Large intestine (tissue), 12 donors: ENCODE measurements at places on chromosomes 1 and 21. TPM values are rescaled to one million over a fixed set of nuclear protein-coding genes. Genes with fewer than 3 reads are reported as not detected.
A peak's percentile ranks its signal among the peaks of the same experiment; 100 is the strongest.

DNA sequence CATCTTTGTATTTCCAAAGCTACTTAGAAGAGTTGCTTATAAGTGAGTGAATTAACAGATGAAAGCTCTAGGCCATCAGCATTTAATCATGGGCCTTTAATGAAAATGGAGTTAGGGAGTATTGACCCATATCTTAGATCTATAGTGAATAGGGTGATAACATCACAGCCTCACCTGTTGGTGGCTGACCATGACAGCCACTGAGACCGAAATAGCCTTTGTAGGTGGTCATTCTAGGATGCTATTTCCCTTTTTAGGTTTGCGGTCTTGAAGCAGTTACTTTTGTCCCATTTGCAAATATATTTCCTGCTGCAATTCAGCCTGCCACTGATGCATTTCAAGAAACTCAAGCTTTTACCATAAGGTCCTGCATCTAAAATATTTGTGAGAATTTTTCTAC, 410.1 kb upstream of the LYPLAL1 start:
- DNase-seq: no peak

DNA sequence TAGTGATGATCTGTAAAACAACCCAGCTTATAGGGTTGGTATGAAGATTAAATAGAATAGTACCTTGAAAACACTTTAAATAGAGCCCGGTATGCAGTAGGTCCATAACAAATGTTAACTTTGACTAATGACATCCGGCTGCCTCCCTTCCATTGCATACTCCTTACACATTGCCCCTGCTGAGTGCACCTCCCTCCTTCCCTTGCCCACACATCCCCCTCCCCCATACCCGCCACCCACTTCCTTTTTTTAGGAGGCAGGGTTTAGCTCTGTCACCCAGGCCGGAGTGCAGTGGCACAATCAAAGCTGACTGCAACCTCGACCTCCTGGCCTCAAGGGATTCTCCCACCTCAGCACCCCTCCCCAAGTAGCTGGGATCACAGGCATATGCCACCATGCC, 24.4 kb upstream of the ZC3H12A start:
- DNase-seq: no peak

DNA sequence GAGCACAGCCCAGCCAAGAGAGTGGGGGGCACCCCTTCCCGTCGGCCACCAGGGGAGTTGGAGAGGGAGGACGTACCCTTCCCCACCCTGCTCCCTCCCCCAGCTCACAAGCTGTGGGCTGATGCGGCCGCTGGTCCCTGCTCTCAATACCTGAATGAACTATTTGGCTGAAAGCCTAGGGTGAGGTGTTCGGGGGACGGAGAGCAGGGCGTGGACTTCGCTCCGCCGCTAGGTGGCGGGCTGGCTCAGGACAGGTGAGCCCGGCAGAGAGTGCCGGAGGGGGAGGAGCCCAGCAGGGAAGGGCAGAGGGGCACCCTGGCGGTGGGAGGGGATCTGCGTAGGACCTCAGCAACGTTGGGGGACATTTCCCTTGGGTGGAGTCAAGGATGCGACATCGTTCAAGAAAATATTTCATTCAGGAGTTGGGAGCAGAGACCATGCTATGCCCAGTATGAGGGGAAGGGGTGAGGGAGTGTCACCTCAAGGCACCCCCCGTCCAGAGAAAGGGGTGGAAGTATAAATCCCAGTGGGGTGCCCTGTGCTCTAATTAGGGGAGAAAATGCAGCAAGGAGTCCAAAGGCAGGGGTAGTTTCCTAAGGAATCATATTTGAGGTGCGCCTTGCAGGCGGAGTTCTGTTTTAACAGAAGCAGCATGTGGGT, 12.0 kb upstream of the RHBG start:
- DNase-seq: peak; percentile 62

Gene DRAXIN
- polyA plus RNA-seq: 0.42 TPM
